Activated naive CD8-positive, alpha-beta T cell treated with anti-CD3 and anti-CD28 coated beads, Interleukin-2, amount 50 U/mL, for 16 hours (primary cell): ENCODE measurements at places on chromosomes 6 and 20.

DNA sequence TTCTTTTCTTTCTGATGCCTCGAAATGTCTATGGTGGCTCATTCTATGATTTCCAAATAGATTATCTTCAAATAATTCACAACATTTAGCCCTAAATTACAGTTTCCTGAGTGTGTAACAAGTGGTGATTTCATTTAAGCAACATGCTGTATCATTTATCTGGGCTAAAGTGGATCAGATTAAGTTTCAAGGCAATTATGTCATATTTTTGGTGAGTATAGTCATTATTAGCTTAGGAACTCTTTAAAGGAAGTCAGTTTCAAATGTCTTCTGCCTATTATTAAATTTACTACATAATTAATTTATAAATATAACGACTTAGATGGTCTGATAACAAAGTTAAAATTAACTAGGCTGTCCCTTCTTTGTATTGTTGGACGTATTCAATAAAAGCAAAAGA is 847.9 kb upstream of the FLRT3 start:
- DNase-seq = no peak

DNA sequence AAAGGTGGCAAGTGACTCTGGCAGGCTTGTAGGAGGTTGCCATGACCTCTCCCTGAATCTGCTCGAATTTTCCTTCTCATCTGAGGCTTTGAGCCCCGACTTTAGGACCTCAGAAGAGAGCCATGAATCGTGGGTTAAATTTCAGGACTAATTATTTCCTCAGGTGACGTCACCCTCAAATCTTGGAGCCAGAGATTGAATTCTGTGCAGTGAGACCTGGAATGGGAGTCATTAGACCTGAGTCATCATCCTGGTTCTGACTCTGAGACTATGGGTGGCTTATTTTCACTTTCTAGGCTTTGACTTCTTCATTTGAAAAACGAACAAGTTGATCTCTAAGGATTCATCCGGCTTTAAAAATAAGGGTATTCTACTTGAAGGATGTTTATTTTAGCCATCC is 48.5 kb upstream of the PDYN start:
- no peak for DNase-seq

GRCh38 chr6:50824552-50824951 is 5.9 kb downstream of the TFAP2B start:
- DNase-seq = no peak

DNA sequence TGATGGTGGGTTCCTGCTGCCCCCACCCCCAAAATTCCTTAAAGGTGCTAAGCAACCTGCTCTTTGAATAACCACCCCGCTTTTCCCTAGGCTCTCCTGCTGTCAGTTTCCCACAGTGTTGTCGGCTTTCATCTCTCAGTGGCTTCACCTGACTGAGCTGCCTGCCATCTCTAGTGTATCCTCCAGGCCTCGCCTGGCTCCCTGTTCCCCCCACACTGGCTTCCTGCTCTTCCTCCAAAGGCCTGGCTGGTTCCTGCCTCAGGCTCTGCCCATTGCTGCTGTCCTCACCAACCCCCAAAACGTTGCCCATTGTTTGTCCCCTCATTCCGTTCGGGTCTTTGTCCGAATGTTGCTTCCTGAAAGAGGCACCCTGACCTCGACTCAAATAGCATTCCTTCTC is 93.8 kb upstream of the POPDC3 start:
- no peak for DNase-seq

DNA sequence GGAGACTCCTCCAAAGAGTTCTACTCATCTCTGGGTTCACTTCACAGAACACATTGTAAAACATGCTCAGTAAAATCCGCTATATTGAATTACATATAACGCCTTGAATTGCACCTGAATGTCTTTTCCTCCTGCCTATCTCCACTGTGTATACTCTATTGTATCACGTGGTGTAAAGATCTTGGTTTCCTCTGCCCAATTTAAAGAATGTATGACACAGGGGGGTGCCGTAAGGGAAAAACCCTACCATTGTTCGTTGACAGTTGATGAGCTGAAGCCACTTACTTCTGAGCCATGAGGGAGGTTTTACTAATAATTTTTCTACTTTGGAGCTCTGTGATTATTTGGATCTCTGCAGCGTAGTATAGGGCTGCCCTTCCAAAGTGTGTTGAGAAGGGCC is 6.0 kb downstream of the ASF1A start:
- DNase-seq = no peak

DNA sequence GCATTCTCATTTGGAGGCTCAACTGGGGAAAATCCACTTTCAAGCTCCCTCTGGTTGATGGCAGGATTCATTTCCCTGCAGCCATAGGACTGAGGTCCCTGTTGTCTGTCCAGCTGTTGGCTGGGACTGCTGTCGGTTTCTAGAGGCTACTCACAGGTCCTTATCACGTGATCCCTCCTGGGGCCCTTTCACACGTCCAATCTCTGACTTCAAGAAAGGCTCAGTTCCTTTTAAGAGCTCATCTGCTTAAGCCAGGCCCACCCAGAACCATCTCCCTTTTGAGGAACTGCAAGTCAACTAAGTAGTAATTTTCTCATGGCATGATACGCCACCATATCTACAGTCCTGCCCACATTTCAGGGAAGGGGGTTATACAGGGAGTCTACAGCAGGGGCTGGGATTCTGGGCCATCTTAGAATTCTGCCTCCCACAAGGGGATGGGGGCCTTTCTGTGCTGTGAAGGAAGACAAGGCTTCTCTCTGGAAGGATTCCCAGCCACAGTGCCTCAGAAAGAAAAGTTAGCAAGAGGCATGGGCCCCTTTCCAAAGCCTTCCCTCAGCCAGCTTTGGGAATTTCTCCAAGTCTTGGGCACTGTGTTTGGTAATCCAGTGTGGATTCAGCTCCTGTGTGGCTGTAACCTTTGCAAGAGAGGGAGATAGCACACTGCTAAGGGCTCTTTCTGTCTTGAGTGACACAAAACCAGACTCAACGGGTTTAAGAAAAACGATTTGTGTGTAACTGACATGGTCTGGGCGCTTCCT is 66.4 kb downstream of the CTCFL start:
- DNase-seq = no peak

GRCh38 chr6:75307364-75308004 is 22.9 kb upstream of the TMEM30A start:
- no peak for DNase-seq

DNA sequence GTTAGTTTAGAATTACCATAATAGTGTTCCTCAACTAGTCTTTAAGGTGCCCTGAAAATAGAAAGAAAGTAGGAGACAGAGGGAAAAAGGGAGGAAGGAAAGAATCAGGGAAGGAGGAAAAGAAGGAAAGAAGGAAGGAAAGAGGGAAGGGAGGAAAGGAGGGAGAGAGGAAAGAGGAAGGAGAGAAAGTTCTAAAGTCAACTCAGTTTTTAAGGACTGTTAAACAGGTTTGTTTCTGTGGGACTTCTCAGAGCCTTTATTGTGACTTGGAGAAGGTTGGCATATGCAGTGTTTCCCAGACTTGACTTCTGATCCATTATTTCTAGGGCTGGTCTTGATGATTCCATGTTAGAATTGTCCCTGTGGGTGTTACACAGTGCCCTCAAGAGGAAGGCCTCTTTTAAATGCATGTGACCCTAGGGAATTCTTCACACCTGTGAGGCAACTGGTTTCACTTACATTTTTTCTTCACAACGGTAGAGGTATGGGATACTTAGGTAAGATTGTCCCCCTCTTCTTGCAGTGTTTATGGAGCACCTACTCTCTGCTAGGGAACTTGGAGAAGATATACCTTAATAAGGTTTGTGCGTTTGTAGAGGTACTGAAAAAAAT is 132.7 kb upstream of the GMDS start:
- no peak for DNase-seq

DNA sequence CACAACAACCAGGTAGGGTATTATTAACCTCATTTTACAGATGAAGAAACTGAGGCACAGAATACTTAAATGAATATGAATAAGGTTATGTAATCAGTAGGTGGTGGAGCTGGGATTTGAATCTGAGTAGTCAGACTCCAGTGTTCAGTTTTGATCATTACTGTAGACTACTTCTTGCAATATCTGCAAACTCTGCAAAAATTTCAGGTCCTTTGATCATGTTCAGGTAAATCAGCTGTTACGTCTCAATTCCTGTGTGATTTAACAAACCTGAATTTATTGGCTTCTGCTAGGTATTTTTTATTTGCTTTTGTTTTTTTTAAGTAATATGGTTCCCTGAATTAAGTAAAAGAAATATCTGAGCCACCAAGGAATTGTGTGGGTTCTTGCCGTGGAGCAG is 70.7 kb upstream of the NOTCH4 start:
- no peak for DNase-seq

- DNase-seq = no peak
Measured at GRCh38 chr6:54194067-54194466, 82.8 kb downstream of the MLIP start.

DNA sequence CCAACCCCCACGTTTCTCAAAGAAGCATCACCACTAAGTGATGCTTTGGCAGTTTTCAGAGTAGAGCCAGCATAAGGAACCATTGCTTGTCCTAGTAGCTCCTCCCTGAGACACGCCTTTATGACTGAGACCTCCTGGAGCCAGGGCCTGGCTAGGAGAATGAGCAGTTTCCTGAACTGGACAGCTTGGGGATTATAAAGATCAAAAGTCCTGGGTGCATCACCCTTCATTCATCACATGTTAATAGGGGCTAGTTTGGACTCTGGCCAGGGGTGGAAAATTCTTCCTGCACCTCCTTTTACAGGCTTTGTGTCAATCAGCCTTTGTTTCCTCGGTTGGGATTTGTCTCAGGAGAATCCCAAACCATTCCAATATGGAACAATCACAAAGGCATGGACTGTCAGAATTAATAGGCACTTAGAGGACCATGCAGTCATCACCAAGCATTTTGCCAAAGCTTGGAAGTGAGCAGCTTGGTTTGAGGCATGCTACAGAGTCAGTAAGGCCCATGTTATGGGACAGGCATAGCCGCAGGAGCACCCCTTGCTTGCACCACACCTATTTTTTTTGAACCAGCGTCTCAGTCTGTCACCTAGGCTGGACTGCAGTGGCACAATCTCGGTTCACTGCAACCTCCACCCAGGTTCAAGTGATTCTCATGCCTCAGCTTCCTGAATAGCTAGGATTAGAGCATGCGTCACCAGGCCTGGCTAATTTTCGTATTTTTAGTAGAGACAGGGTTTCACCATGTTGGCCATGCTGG is 64.9 kb upstream of the TGM3 start:
- DNase-seq = no peak

DNA sequence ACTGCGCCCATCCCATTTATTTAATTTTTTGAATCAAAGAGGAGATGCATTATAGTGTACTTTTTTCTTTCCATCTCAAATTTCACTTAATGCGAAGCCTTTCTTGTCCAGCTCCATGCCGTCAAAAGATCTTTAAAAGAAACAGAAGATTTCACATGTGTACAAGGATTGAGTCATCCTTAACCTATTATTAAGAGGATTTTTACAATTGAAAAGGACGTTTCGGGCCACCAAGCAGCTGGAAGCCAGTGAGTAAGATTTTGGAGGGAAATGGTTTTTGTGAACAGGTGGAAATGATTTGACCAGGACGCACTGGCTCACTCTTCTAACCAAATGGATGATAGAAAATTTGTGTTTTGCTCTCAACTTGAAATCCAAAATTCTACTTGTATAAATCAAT is 15.1 kb upstream of the CCDC170 start:
- no peak for DNase-seq

GRCh38 chr20:11144114-11144950 is 470.5 kb upstream of the JAG1 start:
- DNase-seq = no peak

DNA sequence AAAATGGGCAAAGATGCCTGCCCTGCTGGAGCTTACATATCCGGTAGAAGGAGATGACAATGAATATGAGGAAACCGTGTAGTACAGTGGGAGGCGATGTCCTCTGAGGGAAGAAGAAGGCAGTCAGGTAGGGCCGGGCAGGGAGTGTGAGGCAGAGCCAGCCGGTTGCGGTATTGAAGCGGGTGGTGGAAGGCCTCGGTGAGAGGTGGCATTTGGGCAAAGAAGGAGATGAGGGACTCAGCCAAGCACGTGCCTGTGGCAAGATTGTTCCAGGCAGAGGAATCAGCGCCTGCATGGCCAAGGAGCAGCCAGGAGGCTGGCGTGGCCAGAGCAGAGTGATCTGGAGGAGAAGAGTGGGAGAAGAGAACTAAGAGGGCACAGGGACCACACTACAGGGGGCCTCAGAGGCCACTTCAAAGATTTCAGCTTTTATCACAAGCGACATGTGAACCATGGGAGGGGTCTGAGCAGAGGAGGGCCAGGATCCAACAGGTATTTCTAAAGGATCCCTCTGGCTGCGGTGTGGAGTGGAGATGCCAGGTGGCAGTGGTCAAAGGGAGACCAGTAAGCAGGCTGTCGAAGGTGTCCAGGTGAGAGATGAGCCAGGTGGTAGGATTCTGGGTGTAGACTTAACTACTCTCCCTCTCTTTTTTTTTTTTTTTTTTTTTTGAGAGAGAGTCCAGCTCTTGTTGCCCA is 13.8 kb downstream of the MDFI start:
- DNase-seq = no peak

- no peak for DNase-seq
Measured at GRCh38 chr6:66740346-66740745, 1033.3 kb upstream of the EYS start.

DNA sequence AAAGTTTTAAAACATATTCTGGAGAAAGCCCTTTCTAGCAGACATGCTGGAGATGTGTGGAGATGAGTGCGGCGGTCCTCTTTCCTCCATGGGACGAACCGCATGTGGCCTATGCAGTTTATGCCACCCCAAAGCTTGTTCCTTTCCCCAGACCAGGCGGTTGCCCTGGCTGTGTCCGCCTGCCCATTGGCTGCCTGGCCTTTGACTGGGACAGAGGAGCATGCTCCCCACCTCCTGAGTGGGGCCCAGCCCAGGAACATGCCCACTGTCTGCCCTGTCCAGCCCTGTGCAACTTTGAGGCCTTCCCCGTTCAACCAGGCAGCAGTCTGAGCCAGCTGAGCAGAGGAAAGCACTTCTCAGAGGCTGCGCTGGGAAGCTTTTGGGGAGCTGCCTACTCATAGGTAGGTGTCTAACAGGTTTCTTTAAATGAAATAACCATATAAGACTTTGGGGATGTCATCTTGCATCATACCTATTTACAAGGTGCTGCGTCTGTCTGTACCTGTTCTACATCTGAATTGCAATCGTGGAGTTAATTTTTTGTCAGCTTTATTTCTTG is 20.6 kb downstream of the FOXC1 start:
- no peak for DNase-seq

- DNase-seq = no peak
Measured at GRCh38 chr6:100512203-100512862, 47.6 kb upstream of the SIM1 start.

DNA sequence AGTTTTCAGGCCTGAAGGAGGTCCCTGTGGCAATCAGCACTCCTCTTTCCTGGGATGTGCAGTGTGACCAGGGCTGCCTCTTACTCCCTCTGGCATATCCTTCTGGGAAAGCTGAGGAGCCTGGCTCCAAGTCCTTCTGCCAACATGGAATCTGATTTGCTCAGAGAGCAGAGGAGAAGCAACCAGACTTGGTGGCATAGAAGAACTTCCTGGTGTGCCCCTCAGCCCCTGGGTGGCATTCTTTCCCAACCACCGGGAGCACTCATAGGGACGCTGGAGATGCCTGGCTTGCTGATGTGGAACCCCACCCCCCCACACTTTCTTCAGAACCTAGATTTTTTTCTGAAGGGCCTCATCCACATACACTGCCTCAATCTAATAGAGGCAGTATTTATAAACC is 107.6 kb upstream of the TRAF3IP2 start:
- no peak for DNase-seq
